ENCODE measurements at places on chromosomes 12 and 14. TPM values are rescaled to one million over a fixed set of nuclear protein-coding genes. Genes with fewer than 3 reads are reported as not detected.

DNA sequence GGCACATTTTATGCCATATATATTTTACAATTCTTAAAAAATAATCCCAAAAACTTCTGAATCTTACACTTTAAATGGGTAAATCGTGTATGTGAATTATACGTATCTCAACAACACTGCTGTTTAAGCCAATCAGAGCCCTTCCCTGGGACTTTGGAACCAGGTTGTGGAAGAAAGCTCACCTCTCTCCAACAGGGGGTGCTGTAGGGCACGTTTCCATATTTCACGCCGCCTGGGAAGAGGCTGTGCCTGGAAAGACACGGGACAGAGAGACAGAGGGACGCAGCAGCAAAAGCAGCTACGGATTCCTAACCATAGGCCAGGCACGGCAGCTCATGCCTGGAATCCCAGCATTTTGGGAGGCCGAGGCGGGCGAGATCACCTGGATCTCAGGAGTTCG is 29.4 kb upstream of the FBRSL1 start:
- DNase-seq: no peak

Gene MIP
- total RNA-seq: not detected

Gene CD27
- total RNA-seq: 0.28 TPM

Gene SPX
- 17.1 TPM for total RNA-seq

Gene SRGAP1
- 2.7 TPM for total RNA-seq
